ENCODE measurements at places on chromosomes 3 and 15.

GRCh38 chr3:52891615-52892081 is 5.7 kb downstream of the STIMATE start:
- DNase-seq = no peak

GRCh38 chr15:56913670-56914069 is 4.8 kb upstream of the TCF12 start:
- DNase-seq = no peak

GRCh38 chr3:94234177-94234788 is 171.4 kb downstream of the NSUN3 start:
- no peak for DNase-seq

DNA sequence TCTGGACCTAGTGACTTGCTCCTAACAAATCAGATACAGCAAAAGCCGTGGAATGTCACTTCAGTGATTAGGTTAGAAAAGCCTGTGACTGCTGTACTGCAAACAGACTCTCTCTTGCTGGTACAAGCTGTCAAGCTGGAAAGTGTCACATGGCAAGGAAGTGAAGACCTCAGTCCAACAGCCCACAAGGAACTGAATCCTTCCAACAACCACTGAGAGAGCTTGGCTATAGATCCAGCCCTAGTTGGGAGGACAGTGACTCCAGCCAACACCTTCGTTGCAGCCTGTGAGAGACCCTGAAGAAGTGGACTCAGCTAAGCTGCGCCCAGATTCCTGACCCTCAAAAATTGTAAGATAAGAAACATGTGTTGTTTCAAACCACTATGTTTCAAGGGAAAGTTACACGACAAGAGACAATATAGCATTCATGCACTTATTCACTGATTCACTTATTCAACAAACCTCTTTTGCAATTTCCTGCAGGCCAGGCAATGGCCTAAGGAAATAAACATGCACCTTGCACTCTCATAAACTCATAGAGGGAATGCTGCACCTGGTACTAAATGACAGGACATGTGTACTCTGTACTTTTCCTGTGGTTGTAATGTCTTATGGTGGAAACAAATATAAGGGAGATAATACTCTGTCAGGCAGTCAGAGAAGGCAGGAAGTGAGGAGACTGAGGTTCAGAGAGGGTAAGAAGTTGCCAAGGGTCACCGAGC is 142.9 kb downstream of the CADPS start:
- no peak for DNase-seq

- DNase-seq = no peak
Measured at GRCh38 chr3:140573011-140573410, 104.9 kb upstream of the TRIM42 start.

DNA sequence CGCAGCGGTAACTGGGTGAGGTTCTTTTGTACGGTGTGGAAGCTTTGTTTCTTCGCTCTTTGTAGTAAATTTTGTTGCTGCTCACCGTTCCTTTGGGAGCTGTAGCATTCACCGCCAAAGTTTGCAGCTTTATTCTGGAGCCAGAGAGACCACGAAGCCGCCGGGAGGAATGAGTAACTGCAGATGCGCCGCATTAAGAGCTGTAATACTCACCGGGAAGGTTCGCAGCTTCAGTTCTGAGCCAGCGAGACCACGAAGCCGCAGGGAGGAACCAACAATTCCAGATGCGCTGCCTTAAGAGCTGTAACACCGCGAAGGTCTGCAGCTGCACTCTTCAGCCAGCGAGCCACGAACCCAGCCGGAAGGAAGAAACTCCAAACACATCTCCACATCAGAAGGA is 56.0 kb upstream of the DYNC1LI1 start:
- no peak for DNase-seq

DNA sequence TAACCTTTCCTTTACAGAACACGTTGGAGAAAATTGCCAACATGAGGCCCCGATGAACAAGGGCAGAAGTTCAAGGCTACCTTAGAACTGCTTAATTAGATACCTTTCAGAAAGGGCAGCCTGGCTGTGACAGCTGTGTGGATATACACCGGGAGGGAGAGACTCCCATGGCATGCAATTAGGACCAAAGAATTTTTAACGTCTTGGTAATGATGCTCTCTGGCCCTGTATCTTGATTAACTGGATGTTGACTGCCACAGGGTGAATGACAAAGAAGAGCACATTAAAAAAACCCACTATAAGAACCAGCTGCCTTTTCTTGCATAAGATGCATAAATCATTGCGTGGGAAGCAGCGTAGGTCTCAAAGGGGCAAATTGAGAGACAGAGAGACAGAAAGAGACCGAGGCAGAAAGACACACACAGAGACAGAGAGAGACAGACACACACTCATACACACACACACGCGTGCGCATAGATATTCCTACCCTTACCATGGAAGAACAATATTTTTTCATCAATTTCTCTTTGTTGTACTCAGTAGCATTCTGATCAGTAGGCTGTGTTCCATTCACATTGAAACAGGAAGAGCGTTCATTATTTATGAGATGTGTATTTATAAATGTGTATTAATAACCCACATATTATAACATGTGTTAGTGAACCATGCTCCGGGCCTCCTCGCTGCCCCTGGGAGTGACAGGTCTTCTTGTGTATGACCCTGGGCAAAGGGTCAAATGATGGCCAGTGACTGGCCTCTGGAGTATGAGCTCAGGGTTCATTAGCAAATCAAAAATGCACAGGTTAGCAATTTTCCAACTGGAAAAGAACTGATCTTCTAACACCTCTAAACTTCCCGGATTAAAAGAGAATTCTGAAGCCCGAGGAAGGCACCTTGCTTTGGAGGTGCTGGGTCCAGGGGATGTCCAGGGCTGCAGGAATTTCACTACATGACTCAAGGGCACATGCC is 118.8 kb downstream of the NSMCE3 start:
- DNase-seq = peak; percentile 50

- DNase-seq = no peak
Measured at GRCh38 chr3:172635588-172635987, 75.3 kb downstream of the NCEH1 start.
